ENCODE measurements at places on chromosomes 7 and 10. TPM values are rescaled to one million over a fixed set of nuclear protein-coding genes. Genes with fewer than 3 reads are reported as not detected.

Gene NUDCD3
- 60.2 TPM for total RNA-seq

Gene TLX1
- not detected for total RNA-seq

Gene GIMAP6
- not detected for total RNA-seq

Gene CYP3A7
- not detected for total RNA-seq

Gene TMEM270
- total RNA-seq: not detected

Gene GPR158
- total RNA-seq: 6.8 TPM

Gene CDNF
- not detected for total RNA-seq

Gene MAP3K8
- total RNA-seq: 1.2 TPM

Gene CACNB2
- not detected for total RNA-seq

Gene HOGA1
- total RNA-seq: 3.5 TPM

Gene ATOH7
- not detected for total RNA-seq

Gene CALML5
- total RNA-seq: not detected

Gene TCERG1L
- not detected for total RNA-seq

Gene AOAH
- total RNA-seq: 0.10 TPM

Gene TDRD1
- 0.61 TPM for total RNA-seq

- DNase-seq: peak; percentile 34
Observed at GRCh38 chr10:4656576-4657194, 169.3 kb upstream of the AKR1E2 start.

- DNase-seq: no peak
Observed at GRCh38 chr7:115132096-115132495, 210.2 kb downstream of the MDFIC start.

GRCh38 chr10:121952226-121952625 is 22.8 kb downstream of the NSMCE4A start:
- no peak for DNase-seq

DNA sequence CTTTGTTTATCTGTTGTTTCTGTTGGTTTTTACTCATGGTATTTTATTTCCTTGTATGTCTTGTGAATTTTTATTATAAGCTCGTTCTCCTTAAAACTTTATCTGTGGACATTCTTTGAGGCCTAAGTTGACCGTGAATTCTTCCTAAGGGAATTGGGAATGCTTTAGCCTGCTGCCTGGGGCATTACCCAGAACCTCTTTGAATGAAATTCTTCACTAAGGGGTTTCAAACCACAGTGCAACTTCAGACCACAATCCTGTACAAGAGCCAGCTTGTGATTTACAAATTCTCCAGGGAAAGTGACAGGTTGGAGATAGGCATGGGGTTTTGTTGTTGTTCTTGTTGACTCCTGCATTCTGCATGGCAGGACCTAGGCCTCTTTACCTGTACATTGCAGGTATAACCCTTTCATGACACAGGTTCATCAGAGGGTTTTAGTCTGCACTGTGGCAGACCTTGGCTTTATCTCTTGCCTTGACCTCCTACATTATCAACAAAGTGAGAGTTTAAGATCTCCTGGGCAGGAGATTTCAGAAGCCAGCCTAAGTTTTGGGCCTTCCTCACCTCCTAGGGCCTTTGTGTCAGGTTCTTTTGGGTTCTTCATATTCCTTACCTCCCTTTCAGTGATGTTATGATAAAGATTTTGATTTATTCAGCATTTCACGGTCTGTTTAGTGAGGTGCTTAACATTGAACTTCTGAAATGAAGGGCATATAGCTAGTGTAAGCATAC is 70.2 kb downstream of the ABCC2 start:
- DNase-seq: peak; percentile 13

DNA sequence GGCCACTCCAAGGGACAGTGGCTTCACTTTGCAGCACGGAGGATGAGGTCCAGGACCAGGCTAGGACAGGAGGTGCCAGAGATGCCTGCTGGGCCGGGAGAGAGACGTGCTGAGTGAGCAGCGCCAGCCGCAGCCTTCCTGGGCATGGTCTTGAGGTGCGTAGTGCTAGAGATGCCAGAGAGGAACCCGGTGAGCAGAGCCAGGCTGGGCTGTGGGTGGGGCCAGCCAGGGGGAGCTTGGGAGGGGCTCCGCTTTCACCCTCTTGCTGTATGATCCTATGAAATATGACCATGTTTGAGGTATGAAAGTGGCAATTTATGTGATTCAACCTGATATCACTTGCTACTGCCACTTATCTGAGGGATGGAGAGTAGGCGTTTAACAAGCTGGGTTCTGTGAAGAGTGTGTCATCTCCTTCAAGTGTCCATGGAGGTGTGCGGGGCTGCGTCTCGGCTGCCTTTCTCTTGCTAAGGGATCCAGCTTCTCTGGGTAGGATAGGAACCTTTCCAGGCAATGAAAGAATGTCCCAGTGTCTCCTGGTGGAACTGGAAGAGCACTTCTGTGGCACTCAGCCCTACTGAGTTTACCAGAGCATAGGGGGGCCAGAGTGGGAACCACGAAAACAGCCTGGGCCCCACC is 518.4 kb upstream of the FOXK1 start:
- DNase-seq: no peak

DNA sequence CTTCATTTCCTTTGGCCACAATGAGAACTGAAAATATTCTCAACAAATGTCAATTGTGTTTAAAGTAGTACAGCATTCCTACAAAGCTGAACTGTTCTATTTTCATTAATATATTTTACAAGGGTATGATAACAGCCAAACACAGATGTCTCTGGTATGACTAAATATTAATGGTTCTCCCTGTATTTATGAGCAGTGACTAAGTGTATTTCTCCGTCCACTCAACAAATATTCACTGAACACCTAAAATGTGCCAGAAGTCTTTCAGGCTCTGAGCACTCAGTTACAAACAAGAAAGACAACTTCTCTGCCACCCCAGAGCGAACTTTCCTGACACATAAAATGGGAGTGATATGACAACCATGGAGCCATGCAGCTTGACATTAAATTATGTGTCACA is 135.6 kb downstream of the VPS41 start:
- DNase-seq: no peak

- no peak for DNase-seq
Observed at GRCh38 chr10:28199941-28200340, 102.9 kb downstream of the MPP7 start.

DNA sequence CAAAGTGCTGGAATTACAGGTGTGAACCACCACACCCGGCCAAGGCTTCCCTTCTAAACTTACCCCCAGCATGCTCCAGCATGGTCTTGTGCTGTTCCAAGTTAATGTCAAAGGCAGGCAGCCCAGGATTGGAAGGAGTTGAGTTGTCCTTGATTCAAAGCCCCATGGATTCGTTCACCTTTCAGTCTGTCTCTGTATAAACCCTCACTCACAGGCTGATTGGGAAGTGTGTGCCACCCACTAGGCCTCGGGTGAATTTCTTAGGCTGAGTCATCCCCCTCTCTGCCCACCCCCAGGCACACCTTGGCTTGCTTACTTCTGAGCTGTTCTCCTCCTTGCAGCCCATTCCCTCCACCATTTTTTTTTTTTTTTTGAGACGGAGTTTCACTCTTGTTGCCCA is 13.3 kb upstream of the PRDX3 start:
- no peak for DNase-seq

DNA sequence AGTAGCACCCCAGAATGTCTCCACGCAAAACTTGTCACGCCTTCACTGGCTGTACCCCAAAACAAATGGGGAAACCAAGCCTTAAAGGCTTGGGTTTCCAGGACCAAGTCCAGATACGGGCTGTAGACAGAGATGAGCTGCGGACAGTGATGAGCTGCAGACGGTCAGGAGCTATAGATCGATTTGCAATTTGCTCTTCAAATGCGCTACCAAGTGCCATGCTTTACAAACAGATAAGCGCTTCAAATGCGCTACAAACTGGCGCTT is 658 bp upstream of the SGCE start:
- DNase-seq: no peak

DNA sequence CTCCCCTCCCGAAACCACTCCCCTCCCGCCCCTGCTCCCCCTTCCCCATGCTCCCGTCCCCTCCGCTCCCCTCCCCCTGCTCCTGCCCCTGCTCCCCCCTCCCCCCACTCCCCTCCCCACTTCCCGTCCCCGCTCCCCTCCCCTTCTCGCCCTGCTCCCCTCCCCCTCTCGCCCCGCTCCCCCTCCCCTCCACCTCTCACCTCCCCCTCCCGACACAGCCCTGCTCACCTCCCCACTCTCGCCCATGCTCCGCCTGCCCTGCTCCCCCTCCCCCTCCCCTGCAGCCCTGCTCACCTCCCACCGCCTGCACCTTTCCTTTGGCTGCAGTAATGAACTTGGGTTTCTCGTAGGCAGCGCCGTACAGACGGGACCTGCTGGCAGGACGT is 49.9 kb upstream of the NKX6-2 start:
- DNase-seq: no peak

GRCh38 chr7:110448918-110449317 is 642.0 kb upstream of the LRRN3 start:
- DNase-seq: no peak

DNA sequence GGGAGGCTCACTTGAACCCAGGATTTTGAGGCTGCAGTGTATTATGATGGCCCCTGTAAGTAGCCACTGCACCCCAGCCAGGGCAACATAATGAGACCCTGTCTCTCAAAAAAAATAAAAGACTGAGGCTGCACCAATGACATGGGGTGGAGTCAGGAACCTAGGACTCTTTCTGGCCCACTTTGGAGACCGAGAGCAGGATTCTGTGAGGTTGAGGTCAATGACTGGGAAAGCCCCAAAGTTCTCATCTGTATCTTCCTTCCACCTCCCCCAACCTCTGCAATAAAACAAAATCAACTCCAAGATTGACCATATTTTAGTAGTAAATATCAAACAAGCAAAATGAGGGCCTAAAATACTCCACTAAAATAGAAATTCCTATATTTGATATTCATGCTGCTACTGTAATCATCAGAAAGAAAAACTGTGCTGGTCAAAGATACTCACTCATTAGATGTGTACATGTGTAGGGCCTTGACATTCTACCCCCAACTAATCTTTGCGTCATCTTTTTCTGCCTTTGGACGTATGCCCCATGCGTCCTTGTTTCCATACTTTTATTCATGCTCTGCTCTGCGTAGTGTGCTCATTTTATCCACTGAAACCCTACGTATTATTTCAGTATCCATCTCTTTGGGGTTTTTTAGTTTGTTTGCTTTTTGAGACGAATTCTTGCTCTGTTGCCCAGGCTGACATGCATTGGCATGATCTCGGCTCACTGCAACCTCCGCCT is 23.8 kb downstream of the WBP1L start:
- DNase-seq: no peak

- DNase-seq: no peak
Observed at GRCh38 chr7:27917119-27917518, 177.2 kb downstream of the TAX1BP1 start.

GRCh38 chr7:93198472-93198871 is 27.8 kb downstream of the HEPACAM2 start:
- DNase-seq: no peak

- no peak for DNase-seq
Observed at GRCh38 chr10:35379226-35380137, 43.2 kb downstream of the CCNY start.

DNA sequence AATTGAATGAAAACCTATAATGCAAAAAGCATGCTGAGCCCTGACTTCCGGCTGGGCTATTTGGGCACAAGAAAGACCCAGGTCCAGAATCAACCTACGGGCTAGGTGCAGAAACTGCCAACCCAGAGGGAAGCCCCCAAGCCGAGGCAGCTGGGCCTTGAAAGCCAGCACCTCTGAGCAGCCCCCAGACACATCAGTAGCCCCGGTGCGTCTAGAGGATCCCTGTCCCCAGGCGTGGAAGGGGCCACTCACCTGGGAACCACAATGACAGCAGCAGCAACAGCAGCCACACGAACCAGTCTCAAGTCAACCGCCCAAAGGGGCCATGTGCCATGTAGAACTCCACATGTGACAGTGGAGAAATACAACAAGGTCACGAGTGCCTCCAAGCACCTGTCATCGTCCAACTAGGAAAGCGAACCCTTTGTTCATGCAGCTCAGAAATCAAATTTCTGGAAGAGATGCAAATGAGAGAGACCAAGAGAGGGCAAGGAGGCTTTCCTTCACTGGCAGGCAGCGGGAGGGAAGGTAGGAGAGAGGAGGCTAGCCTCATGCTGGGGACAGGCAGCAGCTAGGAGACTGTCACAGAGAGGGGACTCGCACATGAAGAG is 57.5 kb upstream of the CHST15 start:
- peak; percentile 25 for DNase-seq

DNA sequence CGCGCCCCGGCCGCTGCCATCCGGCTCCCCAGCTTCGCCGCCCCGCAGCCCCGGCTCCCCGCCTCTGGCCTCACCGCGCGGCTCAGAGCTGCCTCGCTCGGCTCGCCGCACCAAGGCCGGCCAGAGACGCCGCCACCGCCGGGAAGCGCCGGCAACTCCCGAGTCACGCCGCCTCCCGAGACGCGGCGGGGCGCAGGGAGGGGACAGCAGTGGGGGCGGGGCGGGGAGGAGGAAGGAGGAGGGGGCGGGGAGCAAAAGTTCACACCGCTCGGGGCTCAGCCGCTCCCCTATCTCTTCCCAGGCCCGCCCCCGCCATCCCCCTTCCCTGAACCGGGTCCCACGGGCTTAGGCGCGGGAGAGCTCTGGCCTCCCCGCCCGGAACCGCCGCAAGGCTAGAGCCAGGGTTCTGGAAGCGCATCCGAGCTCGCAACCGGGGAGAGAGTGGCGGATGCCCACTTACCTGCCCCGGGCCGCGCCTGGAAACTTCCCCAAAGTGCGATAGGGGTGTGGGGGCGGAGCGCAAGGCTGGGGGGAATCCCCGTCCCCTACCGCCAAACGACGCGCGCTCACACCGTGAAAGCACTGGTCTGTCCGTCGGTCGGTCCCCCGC is 1.0 kb downstream of the CHST15 start:
- peak; percentile 39 for DNase-seq

All from SJCRH30 (cell line).